ENCODE measurements at places on chromosomes 7 and 10.

DNA sequence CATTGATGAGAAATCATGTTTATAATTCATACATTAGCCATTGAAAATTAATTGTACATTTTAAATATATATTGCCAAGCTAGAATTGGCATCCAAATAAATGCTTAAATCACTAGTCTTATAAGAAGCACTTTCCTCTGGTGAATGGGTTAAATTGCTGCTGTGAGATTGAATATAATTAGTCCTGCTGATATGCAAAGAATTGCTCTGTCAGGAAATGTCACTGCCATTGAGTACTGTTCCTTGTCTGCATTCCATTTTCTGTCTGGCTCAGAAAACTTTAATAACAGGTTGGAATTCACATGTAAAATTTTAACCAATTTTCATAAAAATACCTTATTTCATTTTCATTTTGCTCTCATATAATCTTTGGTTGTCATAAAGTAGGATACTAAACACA lies 589.1 kb downstream of the MAGI2 start:
- no peak for DNase-seq

- no peak for DNase-seq
Measured at GRCh38 chr7:124254396-124254795, 221.5 kb upstream of the TMEM229A start.

DNA sequence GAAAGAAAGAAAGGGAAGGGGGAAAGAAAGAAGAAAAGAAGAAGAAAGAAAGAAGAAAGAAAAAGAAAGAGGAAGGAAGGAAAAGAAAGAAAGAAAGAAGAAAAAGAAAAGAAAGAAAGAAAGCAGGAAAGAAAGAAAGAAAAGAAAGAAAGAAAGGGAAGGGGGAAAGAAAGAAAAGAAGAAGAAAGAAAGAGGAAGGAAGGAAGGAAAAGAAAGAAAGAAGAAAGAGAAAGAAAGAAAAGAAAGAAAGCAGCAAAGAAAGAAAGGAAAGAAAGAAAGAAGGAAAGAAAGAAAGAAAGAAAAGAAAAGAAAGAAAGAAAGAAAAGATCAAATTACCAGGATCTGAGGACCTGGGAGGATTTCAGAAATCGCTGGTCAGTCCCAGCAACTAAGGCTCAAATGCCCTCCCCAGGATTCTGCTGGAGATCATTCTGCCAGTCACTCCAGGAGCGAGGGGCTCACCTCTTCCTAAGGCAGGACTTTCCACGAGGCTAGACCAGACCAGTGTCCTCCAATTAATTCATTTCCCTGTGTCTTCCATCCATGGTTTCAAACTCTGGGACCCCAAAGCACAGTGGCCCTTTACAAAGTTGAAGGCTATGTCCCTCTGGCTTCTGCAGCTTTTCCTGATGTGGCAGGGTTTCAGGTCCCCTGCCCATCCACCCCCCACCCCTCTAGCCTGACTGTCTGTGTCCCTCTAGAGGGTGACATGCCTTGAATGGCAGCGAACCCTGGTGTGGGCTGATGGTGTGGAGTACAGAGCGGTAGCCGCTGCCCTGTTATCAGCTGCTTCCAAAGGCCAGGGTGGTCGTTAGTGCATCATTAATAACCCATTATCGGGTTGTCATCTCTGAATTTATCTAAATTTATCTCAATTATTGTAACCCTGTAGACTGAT lies 77.9 kb downstream of the PARP12 start:
- DNase-seq = no peak

GRCh38 chr10:48496831-48497779 lies 107.8 kb downstream of the ARHGAP22 start:
- no peak for DNase-seq

GRCh38 chr10:79615577-79615976 lies 4.8 kb downstream of the SFTPA1 start:
- no peak for DNase-seq

- DNase-seq = no peak
Measured at GRCh38 chr7:193481-194251, 1.3 kb downstream of the FAM20C start.

DNA sequence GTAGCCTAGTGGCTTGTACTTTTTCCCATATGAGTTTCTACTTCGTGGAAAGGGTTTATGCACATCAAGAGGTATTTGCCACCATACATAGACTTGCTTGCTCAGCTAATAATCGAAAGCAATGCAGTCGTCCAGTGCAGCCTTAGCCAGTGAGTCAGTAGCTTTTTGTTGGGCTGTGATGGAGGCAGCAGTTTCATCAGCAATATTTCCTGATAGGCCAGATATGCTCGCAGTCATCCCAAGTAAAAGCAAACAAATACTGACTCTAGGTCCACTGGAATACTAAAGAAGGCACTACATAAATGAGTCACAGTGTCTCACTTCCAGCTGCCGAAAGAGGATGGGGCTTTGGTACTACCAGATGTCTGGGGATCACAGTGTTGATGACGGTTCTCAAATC lies 2.1 kb upstream of the BNIP3 start:
- DNase-seq = no peak

DNA sequence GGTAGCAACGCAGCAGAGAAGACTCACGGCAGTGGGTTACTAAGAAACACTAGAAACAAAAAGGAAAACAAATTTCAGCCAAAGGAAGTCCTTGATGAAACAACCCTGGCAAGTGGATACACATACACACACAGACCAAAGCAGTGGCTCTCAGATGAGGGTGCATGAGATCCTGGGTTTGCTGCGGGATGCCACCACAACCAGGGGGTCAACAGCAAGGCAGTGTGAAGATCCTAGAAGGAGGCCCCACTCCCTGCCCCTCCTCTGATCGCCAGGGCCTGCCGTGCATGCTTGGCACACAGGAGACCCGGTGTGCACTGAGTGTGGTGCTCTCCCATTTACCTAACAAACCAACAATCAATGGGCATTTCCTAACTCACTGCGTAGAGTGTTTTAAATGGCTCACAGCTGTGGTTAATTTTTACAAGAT lies 252.3 kb upstream of the KLF14 start:
- DNase-seq = no peak

GRCh38 chr7:30713392-30713791 lies 31.1 kb upstream of the CRHR2 start:
- DNase-seq = no peak

- no peak for DNase-seq
Measured at GRCh38 chr7:74187915-74188675, 13.9 kb downstream of the EIF4H start.

- no peak for DNase-seq
Measured at GRCh38 chr10:28592953-28593352, 60.0 kb downstream of the WAC start.

GRCh38 chr10:99906470-99906869 lies 103.3 kb downstream of the DNMBP start:
- no peak for DNase-seq

DNA sequence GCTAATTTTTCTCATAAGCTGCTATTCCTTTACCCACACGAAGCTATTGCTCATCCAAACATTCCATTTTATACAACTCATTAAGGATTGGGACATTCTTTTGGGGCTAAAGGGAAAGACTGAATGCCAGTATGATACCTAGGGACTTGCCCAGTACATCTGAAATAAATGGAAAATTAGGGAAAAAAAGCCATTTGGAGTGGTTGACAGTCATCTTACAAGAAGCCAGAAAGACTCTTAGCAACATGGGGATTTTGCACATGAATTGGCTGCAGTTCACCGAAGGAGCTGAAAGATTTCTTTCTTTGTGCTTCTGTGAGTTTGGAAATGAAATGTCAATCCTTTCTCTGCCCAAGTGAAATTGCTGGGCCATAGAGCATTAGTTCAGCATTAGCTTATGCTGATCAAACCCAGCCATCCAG lies 43.3 kb upstream of the MTURN start:
- no peak for DNase-seq

- peak; percentile 63 for DNase-seq
Measured at GRCh38 chr10:124602646-124603365, 141.2 kb downstream of the LHPP start.

- DNase-seq = no peak
Measured at GRCh38 chr10:60729106-60729505, 49.2 kb upstream of the CDK1 start.

DNA sequence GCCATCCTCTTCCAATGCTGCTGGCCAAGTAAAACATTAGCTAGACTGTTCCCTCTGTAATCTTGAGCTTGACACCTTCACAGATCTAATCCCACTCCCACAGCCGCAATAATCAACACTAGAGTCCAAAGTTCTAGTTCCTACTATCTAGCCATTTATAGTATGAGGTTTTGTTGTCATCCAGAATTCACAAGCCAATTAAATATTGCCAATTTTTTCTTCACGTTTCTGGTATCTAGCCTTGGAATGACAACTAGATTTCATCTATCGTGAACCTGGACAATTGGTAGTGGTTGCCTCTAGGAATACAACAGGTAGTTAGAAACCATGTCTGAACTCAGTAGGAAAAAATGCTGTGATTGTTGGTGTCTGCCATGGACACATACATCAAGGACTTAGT lies 10.4 kb downstream of the WASL start:
- DNase-seq = no peak

GRCh38 chr10:128062331-128062880 lies 63.8 kb downstream of the MKI67 start:
- DNase-seq = peak; percentile 13

DNA sequence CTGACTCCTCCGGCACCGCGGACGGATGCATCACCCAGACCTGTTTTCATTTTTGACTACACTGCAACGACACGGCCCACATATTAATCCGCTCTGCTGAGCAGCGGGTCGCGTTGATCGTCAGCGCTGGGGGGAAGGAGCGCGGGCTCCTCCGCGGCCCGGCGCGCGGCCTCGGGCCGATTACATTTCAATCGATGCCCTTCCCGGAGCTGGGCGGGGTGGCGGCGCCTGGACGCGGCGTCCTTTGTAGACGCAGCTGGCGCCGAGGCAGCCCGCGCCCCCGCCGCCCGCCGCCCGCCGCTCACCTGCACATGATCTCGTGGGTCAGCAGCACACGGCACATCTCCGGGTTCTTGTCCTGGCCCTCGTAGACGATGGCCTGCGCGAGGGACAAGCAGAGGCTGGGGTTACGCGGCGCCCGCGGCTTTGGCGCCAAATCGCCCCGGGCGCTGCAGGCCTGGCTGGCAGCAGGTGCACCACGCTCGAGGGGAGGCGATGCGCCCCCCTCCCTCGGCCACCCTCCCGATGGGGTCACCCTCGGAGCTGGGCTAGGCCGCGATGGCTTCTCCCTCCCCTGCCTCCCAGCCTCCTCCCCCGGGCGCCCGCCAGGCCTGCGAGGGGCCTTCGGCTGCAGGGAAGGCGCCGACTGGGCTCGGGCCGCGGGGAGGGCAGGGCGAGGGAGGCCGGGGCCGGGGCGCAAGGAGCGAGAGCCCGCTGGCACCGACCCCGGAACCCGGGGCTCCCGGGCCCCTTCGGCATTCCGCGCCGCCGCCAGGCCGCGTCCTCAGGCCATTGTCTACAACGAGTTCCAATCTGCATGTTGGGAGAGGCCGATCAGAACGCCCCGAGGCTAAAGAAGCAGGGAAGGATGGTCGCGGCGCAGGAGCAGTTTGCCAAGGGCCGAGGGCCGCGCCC lies 5.2 kb downstream of the EBF3 start:
- DNase-seq = no peak

GRCh38 chr7:29806995-29807841 lies 910 bp downstream of the WIPF3 start:
- DNase-seq = no peak

Data from NAMALWA (cell line).